GM19239 (cell line): ENCODE measurements at places on chromosomes 7 and 10.

DNA sequence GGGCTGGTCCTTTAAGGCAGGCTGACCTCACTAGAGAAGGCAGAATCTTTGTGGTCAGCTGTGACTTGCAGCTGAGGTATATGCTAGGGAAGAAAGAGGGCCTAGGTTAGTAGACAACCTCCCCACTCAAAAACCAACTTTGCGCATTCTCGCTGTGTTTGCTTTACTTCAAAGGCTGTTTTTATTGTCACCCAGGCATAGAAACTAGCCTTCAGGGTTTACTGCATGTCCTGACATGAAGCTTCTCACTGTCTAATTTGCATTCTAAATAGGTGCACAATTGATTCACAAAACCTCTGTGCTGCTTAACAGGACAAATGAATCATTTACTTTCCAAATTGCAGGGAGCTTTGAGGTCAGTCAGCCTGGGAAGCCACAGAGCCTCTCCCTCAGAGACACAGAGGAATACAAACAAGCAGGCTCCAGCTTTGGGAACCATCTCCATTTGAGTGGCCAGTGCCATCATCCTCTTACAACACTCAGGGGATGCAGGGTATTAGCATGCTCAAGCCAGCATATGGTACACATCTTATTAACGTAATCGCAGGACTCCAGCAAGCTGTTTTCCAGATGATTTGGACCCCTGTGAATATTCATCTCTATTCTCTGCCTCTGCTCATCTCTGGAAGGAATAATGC lies 596.4 kb upstream of the GHITM start:
- no peak for DNase-seq

GRCh38 chr7:66748791-66749190 lies 8.3 kb downstream of the RABGEF1 start:
- DNase-seq = no peak

DNA sequence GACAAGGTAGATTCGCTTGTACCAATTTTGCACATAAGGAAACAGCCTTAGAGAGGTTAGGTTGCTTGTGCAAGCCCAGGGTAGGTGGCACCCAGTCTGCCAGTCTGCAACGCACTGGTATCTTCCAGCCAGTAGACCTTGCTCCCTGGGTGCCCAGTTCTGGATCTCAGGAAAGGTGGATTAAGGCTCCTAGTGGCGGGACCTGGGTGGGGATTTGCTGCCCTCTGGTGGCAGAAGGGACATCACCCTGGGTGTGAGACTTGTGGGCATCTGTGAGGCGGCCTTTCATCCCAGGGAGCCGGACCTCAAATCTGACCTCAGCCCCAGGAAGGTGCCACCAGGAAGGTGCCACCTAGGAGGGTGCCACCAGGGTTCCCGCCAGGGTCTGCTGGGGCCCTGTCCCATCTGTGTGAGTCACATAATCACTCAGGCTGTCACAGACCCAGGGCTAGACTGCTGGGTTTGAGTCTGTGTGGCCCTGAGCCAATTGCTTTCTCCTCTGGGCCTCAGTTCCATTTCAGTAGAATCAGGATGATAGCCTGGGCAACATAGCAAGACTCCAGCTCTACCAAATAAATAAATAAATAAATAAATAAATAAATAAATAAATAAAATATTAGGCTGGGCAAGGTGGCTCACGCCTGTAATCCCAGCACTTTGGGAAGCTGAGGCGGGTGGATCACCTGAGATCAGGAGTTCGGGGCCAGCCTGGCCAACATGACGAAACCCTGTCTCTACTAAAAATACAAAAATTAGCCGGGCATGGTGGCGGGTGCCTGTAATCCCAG lies 5.3 kb upstream of the PRKRIP1 start:
- DNase-seq = peak; percentile 48

DNA sequence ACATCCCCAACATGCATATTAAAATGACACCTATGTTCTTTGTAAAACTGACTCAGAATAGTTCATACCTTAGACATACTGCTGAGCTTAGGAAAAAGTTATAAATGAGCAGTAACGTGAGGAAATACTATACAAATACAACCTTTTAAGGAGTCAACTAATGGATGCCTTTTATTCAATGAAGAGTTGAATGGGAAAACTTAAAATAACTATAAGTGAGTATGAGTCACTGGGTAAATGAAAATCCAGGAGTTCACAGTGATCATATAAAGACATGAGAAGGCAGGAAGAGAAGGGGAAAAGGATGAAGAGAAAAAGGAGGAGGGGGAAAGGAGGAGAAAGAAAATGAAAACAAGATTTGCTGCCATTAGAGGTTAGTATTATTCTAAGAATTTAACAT lies 157.8 kb upstream of the PCDH15 start:
- DNase-seq = no peak

DNA sequence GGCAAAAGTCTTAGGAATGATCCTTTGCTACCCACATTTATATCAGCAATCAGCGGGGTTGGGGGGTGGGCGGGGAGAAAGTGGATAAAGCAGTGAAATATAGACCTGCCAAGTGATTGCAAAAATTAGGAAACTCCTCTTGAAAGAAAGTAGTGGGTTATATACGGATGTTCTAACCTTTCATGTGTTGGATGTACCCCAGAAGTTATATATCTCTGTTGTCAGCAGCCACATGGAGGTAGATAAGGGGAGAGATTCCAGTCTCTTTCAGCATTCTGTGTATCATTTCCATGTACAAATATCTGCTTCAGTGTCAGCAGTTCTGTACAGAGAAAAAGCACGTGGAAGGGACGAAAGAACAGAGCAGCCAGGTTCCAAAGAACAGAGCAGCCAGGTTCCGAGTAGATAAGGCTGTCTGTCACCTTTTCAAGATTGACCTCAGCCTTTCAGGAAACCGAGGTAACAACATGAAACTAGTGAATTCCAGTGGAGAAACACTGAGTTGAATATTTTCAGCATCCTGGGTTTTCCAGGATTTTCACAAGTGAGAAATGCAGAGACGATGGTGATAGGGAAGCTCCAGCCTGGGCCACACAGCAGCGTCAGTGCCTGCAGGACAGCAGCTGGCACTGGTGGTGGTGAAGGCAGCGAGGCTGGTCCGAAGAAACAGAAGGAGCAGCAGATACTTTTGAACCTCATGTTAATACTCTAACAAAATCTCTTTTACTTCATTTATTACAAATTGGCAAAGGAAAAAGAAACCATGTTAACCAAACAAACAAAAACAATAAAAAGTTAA lies 212.3 kb downstream of the C7orf25 start:
- no peak for DNase-seq

DNA sequence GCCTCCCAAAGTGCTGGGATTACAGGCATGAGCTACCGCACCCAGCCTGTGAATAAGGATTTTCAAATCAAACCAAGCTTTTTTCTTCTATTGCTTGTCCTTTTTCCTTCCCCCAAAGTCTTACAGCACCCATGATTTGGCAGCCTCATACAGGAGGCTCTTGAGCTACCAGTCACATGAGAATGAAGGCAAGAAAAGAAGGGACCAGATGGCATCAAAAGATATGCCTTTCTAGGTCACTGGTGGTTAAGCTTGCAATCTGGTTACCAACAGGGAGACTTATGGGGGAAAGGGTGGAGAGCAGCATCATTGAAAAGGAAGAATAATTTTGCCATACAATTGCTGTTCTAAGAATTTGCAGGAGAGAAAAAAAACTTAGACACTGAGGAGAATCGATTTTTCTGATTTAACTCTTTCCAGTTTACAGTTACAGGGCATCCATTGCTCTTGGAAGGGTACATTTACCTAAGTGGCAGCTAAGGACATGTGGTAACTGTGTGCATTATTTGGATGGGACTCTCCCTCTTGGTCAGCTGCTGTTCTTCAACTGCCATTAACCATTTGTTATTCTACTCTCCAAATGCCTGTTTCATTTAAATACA lies 29.5 kb downstream of the SMNDC1 start:
- no peak for DNase-seq

- no peak for DNase-seq
Observed at GRCh38 chr7:27171325-27171636, 2.8 kb downstream of the HOXA10 start.

- DNase-seq = no peak
Observed at GRCh38 chr10:133044401-133044811, 43.3 kb upstream of the ADGRA1 start.

GRCh38 chr10:28687683-28688001 lies 10.3 kb downstream of the BAMBI start:
- DNase-seq = no peak

GRCh38 chr10:63576501-63576900 lies 55.3 kb downstream of the REEP3 start:
- no peak for DNase-seq

DNA sequence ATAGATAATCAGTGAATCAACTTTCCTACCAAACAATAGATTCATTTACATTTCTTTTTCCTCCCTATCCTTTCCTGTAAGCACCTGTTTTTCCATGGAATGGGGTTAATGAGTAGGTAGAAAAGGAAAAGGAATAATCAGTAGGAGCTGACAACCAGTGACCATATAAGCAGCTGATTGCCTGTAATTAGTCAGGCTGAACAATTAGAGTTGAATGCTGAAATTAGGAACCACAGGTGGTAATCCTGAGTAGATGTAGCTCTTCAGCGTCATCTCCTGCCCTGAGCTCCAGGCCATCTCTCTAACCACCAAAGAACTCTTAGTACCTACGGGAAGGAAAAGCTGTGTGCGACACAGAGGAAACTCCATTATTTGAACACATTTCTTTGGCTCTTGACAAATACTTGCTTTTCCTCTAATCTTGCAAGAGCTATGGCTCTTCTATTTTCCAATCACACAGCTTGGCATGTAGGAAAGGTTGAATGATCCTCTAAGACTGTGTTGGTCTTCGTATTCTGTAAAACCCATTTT lies 63.8 kb downstream of the KLHDC10 start:
- DNase-seq = no peak

DNA sequence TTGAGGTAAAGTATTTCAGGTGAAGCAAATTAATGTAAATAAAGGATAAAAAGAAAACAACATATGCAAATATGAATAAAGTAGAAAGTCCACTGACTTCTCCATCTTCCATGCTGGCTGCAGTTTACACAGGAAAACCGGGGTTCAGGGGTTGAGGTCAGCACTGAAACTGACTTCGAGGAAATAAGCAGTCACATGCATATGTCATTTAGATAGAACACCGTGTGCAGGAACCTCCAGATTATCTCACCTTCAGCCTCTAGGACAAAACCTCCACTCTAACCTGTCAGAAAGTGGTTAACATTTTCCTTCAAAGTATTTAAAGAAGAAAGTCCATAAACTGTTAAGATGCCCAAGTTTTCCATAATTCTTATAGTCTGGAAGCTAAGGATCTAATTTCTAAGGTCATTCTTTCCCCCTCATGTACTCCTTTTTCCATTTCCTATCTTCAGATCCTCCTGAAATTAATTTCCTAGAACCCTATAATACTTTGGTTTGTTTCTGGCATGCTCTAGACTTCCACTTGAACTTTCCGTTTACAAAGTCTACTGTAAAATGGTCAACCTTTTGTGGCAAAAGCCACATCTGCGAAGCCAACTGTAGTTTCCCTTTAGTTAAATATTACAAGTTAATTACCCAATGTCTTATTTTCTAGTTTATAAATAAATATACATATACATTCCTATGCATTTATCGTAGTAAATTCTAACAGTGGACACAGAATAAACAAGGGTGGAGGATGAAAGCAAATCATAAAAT lies 173.3 kb downstream of the RAPGEF5 start:
- no peak for DNase-seq

DNA sequence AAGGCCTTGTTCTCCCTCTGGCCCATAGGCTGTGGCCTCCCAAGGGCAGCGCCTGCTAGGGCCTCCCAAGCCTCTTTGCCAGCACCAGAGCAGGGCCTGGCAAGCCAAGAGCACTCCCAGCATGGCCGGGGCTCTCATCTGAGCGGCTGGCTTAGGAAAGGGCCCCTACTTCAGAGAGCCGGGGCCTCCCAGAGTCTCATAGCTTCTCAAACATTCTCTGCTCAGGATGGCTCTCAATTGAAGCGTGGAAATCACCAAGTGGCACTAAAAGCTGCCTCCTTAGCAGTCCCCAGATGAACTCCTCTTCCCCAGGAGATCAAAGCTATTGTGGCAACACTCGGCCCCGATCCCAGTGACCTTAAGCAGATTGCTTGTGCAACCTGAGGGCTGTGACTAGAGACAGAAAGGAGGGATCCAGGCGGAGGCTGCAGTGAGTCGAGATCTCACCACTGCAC lies 69.4 kb downstream of the FAM53B start:
- no peak for DNase-seq

- no peak for DNase-seq
Observed at GRCh38 chr7:155995183-155995612, 182.9 kb upstream of the SHH start.

- DNase-seq = no peak
Observed at GRCh38 chr7:92615861-92616260, 25.7 kb upstream of the FAM133B start.

DNA sequence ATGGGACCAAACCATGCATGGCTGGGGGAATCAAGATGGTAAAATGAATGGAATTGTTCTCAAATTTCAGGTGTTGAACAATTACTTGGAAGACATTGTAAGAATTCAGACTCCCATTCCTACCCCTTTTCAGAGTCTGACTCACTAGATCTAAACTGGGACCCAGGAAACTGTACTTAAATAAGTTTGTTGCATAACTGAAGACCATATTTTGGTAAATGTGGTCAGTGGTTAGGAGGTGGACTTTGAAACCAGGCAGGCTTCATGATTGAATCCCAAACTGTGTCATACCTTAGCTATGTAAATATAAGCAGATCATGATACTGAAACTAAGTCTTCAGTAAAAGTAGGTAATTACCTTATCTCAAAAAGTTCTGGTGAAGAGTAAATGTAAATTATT lies 41.7 kb downstream of the ZWINT start:
- DNase-seq = no peak

DNA sequence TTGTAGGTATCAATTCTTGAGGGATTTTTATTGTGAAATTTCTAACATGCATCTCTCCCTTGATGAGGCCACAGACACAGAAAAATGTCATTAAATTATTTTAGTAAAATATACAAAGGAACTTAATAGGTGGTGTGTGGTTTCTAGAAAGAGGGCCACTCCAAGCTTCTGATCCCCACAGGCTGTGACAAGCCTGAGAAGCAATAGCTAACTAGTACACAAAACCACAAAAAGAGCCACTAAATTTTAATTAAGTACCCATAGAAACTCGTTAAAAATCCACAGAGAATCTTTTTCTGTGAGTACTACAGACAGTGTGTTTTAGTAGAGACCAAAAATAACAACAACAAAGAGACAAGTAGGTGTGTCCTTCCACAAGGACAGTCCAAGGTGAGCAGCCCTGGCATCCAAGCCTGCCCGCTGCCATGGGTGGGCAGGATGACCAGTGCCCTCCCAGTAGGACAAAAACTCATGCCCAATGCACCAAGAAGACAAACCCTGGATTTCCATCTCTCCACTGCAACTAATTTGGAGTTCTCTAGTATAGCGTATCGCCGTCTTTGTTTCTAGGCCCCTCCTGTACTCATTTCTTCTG lies 81.0 kb downstream of the RNF216 start:
- no peak for DNase-seq
